ENCODE measurements at places on chromosomes 6 and 20.

GRCh38 chr6:3523966-3524365, 67.1 kb upstream of the SLC22A23 start:
- DNase-seq: no peak

GRCh38 chr20:25008388-25009217, 16.1 kb upstream of the APMAP start:
- no peak for DNase-seq

DNA sequence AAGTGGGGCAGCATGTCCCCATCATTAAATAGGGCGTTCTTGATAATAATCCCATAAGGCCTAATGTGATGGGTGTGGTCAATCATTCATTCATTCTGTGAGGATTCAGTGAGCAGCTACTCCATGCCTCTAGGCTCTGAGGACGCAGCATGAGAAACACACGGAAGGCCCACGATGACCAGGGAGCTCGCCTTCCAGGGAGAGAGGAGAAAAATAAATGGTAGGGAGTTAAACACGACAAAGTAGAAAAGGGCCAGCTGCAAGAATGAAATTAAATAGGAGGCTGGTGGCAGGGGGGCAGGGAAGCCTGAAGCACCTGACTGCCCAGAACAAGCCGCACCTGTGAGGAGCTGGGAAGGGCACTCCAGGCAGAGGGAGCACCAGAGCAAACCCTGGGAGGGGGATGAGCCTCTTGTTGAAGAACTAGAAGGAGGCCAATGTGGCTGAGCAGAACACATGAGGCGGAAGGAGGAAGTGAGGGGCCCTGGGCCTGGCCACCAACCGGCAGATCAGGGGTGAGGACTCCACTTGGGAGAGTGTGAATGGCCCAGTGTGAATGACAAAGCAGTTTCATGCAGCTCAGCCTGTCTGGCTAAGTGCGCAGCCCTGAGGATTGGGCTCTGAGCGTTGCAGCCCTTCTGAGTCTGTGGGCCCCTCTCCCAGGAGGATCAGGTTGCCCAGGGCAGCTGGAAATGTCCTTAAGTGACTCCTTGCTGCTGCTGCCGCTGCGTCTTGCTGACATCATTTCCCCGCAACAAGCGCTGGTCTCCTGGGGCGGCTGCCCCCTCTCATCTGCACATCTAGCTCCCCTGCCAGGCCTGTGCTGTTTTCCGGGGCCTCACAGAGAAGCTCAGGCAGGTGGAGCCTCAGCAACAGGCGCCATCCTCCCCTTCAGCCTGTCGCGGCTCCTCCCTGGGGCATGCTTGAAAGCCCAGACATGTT, 99.9 kb downstream of the CDH26 start:
- DNase-seq: peak; percentile 13

GRCh38 chr6:96626759-96627364, 63.9 kb downstream of the FHL5 start:
- peak; percentile 54 for DNase-seq

- no peak for DNase-seq
Measured at GRCh38 chr6:170224694-170225660, 65.9 kb downstream of the DLL1 start.

DNA sequence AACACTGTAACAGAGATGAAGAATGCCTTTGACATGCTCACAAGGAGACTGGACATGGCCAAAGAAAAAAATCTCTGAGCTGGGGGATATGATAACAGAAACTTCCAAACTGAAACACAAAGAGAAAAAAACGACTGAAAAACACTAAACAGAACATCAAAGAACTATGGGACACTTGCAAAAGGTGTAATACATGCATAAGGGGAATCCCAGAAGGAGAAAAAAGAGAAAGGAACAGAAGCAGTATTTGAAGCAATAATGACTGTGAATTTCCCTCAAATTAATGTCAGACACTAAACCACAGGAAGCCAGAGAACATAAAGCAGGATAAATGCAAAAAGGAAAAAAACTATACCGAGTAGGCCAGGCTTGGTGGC, 117.4 kb upstream of the ARID1B start:
- no peak for DNase-seq

- DNase-seq: no peak
Measured at GRCh38 chr6:129605967-129606366, 104.0 kb downstream of the ARHGAP18 start.

DNA sequence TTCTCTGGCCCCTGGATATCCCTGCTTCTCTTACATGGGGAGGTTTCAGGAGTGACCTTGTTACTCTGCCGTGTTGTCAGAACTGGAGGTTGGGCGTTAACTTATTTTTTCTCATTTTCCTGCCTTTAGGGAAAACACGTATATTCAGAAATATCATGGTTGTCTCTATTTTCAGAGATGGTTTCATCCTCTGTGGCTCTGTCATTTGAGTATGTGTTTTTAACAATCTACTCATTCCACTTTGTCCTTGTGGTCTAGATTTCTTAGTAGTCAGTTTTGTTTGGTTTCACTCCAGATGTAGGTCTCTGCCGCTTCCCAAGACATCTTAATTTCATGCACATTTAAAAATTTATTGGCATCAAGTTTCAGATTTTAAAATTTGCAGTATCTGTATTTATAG, 45.9 kb downstream of the KCNS1 start:
- DNase-seq: no peak

GRCh38 chr6:168956884-168957730, 296.5 kb downstream of the THBS2 start:
- DNase-seq: peak; percentile 77

DNA sequence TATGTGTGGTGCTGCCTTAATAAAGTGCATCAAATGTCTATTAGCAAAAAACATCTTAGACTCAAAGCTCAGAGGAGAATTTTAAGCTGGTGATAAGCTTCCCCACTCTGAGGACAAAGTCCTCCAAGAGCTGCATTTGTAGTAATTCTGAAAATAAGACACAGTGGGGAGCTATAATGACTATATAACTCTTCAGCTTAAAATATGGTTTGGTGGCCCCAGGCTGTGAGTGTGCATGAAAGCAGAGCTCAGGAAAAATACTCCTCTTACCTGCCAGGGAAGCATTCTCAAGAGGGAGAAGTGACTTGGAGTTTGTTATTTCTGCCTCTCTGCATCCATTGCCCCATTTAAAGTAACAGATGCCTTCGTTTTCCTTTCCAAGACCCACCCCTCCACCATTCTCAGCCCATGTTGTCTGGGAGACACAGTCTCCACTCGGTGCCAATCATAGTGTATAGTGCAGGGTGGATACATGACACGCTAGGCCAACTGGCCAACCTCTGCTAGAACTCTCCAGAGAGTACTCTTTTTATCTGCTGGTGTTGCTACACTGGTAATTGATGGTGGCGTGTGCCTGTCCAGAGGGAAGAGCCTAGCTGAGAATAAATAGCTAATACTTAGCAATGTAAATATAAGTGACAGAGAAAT, 229.2 kb downstream of the PHF3 start:
- no peak for DNase-seq

DNA sequence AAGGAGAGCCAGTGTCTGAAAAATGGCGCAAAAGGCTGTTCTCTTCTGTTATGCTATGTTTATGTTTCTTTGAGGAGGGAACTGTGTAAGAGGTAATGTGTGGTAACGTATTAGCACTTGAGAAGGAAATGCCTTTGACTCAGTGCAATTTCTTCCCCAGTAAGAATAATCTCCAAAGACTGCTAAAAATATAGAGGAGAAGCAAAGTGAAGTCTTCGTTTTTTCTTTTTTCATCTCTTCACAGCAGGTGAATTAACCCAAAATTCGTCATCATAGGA, 47.1 kb upstream of the IFNGR1 start:
- peak; percentile 23 for DNase-seq

GRCh38 chr20:49635166-49635565, 67.2 kb upstream of the PTGIS start:
- DNase-seq: peak; percentile 39

DNA sequence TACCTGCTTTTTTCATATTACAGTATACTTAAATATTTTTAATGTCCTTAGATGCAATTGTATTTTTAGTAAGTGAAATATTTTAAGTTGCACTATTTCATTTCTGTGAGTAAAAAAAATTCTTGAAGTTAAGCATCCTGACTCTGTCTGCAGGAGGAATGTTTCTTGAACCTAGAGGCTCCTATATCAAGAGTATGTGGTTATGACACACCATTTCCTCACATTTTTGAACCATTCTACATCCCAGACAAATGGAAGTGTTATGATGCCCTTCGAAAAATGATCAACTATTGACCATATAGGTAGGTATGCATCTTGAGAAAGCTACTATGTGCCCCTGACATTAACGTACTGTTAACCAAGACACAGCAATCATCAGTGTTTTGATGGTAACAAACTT, 237.0 kb downstream of the BCKDHB start:
- DNase-seq: peak; percentile 60

GRCh38 chr6:22910370-22910769, 341.0 kb downstream of the HDGFL1 start:
- DNase-seq: no peak

GRCh38 chr20:58627212-58628072, 23.6 kb upstream of the STX16 start:
- no peak for DNase-seq

- DNase-seq: peak; percentile 59
Measured at GRCh38 chr20:45021631-45022030, 55.3 kb downstream of the STK4 start.

DNA sequence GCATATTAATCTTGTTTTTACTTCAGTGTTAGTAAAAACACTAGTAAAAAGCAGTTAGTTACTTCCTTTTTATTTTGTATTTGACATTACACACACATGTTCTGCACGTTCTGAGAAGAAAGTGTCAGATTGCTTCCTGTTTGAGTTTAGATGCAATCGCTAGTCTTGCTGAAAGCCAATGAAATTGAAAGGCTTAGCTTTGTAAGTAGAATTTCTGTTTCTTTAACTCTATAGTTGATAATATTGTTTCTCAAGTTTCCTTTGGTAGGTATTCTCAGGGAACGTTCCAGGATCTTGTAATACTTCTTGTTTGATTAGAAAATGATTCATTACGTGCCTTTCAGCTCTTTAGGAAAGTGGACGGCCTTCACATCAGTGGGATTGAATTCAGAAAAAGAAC, 55.0 kb downstream of the CDKAL1 start:
- DNase-seq: no peak

DNA sequence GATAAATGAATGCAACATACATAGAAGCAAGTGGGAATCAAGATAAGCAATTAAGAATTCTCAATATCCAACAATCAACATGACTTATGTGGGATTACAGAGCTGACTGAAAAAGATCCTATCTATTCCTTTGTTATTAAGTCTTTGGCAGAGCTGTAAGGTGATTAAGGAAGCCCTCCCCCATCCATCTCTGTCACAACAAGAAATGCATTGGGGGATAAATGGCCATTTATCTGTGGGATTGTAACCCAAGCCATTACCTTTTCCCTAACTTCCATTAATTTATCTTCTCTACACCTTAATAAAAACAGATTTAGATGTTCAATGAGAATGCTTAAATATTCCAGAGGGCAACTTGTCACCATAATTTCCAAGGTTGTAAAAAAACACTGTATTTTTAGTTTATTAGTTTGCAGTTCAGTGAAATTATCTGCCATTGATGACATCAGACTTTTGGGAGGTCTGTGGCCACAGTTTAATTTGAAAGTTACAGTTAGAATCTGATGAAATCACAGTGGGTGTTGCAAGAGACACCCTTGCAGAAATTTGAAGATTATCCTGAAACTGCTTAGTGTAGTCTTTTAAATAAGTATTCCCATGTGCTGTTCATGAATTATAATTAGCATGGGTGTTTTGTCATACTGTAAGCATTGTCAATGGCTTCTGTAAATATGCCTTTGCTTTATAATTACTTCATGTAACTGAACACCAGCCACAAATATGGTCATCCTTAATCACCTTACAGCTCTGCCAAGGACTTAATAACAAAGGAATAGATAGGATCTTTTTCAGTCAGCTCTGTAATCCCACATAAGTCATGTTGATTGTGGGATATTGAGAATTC, 49.4 kb upstream of the FYN start:
- DNase-seq: peak; percentile 39

DNA sequence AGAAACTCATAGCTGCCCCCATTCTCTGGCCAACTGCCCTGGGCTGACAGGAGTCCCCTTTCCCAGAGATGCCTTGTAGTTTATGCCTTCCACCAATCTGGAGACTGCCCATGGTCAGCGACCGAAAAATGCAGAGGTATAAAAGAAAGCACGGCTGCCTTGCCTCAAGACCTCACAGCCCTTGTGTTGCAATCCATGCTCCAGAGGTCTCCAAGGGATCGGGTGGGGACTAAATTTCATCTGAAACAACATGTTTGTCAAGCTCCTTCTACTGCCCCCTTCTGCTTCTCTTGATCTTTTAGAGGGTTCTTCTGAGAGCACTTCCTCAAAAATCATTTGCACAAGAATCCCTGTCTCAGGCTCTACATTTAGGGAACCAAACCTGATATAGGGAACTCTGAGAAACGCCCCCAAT, 128.8 kb downstream of the PLCB1 start:
- DNase-seq: no peak

DNA sequence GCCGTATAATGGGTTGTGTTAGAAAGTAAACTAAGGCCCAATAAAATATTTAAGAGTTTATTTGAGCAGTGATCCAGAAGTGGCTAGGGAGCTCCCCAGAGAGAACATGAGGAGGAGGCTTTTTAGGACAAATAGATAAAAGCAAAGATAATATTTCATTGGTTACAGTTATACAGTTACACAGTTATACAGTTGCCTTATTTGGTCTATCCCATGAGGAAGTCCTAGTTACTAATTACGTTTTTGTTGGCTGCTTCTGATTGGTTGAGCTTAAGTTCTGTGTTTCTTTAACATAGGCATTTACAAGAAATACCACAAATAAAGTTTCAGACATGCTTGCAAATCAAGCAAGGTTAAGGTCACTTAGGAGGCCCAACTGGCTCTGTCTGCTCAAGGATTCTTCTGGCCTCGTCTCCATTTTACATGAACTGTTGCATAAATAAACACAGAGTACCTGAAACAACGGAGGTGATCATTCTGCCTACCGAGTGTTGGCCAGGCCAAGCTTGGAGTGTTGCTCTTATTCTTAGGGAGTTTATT, 7.0 kb downstream of the UBD start:
- DNase-seq: peak; percentile 78

DNA sequence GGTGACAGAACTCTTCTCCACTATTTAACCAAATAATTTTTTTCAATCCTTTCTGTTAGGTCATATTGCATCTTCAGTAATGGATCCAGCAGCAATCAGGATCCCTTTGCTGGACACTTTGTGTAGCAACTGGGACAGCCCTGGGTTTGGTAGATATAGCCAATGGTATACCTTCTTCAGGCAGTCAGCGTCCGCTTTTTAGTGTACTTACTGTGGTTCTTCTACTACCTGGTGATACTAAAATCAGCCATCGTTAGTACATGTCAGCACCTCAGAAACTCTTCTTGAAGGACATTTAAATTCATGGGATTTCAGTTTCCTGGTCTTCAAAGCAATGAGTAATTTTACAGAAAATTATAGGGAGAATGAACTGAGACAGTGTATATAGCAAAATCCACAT, 93.5 kb downstream of the ADGRG6 start:
- no peak for DNase-seq

GRCh38 chr6:136117081-136117480, 133.0 kb downstream of the MTFR2 start:
- no peak for DNase-seq

GRCh38 chr20:39123185-39123557, 161.0 kb downstream of the DHX35 start:
- DNase-seq: no peak
